ENCODE measurements at places on chromosomes 6 and 20.

DNA sequence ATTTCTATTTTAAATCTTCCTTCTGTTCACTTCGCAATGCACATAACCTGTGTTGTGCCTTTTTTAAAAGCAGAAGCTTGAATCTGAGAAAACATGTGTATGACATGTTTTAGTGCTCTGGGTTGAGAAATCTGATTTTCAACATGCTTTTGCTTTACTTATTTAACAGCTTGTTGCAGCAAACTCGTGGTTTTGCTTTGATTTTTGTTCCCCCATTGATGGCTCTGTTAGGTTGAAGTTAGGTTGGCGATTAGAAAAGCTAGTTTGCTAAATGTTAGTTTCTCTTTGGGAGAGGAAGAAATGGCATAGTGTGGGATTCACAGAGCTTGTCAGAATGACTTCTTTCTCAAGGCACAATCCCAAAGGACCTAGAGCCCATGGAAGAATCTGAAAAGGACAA, 170.8 kb downstream of the TMEM242 start:
- DNase-seq: no peak

DNA sequence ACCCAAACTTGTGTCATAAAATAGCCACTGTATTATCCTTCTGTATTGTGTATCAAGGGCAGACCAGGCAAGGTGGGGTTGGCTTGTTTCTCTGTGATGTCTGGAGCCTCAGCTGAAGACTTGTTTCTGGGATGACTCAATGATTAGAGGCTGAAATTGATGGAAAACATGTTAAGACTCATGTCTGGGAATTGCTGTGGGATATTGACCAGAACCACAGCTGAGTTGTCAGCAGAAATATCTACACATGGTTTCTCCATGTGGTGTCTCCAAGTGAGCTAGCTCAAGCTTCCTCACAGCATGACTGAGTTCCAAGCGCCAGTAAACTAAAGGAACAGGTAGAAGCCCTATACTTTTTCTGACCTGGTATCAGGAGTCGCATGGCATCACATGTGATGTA, 128.5 kb upstream of the SYNDIG1 start:
- DNase-seq: no peak

GRCh38 chr20:19361790-19362189, 149.3 kb downstream of the SLC24A3 start:
- no peak for DNase-seq

DNA sequence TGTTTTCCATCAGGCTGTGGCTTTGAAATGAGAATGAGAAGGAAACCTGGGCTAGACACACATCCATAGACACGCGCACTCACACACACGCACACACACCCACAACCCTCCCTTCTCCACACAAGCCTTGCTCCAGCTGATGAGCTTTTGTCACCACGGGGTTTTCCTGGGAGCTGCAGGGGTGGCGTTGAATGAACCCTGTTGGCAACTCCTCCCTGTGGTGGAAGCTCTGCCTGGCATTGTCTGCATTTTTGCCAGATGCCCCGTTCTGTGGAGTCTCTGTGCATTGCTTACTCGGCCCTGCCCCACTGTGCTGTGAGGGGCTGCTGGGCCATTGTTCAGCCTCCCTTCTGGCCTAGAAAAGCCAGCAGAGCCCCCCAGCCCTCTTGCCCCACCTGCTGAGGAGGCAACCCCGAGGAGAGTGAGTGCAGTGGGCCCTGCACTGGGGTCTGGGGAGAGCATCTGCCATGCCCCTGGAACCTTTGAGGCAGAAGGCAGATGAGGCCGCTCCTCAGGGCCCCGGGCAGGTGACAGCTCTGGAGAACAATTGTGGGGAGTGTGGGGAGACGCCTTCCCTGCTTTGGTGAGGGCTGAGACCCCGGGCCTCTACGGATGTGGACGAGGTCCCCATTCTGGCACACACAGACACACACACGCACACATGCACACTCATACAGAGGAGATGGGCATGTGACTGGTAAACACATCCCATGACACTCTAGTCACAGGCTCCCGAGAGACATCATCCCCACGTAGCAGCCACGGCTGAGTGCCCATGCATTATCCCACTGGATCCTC, 9.9 kb downstream of the ADIG start:
- DNase-seq: no peak

GRCh38 chr6:34059136-34059731, 86.7 kb downstream of the GRM4 start:
- DNase-seq: no peak

GRCh38 chr6:28220257-28221133, 4.6 kb upstream of the ZSCAN9 start:
- DNase-seq: no peak

- DNase-seq: no peak
Observed at GRCh38 chr20:46113113-46113470, 5.0 kb upstream of the CD40 start.

DNA sequence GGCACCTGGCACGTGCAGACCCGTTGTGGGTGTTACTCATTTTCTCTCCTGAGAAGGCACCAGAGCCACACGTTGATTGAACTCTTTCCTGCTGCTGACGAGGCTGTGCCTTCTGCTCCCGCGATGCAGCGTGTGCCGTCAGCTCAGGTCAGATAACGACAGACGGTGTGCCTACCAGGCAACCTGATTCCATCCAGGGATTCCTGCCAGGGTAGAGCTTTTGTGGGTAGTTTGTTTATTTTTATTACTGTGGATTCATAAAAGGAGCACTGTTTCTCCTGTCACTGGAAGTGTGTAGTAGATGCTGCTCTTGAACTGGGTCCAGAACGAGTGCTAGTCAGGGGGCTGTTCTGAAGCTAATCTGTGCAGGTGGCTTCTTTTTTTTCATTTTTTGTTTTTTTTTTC, 20.7 kb downstream of the PRPF6 start:
- DNase-seq: no peak

DNA sequence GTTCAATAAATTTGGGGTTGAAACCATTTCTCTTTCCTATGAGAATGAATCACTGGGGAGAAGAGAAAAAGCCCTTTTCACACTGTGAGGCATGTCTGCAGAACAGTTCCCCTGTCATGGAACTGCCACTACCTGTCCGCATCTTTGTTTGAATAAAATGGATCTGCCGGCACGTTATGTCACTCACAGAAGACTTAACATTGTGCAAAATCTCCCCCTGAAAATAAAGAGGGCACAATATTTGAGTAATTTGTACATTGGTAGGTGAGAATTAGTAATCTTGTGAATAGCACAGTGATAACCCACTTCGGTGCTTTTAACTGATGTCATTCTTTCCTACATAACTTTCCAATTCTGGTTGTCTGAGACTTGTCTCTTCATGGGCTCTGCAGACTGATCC, 804.0 kb downstream of the C6orf118 start:
- DNase-seq: no peak

- no peak for DNase-seq
Observed at GRCh38 chr6:43931201-43931600, 161.2 kb downstream of the VEGFA start.

DNA sequence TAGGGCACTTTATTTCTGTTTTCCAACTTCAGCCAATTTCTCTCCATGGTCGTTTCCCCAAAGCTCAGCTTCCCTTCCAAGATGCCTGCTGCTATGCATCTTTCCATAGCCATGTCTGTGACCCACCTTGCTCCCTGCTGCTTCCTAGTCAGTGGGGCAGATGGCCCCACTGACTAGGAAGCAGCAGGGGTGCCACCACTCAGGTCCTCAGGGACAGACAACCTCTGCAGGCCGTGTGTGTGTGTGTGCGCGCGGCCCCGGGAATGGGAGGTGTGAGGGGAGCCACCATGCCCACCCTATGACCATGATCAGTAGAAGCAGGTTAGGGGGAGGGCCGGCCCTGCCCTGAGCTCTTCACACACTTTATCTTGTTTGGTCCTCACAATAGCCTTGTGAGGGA, 2.7 kb upstream of the IP6K3 start:
- no peak for DNase-seq

DNA sequence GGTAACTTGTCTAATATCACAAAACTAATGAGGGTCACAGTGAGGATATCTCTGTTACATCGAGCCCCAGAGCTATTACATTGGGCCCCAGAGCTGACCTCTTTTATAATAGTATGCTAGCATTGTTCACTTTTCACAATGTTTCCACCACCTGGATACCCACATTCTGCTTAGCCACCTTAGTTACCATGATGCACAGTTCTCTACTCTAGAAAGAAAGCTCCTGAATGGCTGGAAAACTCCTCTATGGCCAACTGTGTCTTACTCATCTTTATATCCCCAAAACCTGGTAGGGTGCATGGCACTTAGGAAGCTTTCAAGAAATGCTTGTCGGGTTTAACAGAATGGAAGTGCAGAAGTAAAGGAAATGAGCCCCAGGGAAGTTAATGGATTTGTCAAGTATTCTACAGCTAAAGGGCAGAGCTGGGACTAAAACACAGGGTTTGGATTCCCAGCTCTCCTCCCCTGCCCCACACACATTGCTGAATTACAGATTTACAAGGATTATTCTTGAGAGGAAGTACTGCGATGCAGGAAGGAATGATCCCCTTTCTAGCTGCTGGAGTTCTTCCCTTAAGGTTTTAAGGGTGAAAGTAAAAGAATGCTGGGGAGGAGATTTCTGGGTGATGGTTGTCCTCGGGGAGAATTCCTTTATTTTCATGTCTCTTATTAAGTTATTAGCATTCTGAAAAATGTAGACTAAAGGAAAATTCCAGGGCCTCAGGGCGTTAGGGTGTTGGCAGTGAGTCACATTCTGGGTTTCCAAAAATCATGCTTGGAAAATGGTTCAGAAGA, 16.1 kb upstream of the HINT3 start:
- DNase-seq: no peak

DNA sequence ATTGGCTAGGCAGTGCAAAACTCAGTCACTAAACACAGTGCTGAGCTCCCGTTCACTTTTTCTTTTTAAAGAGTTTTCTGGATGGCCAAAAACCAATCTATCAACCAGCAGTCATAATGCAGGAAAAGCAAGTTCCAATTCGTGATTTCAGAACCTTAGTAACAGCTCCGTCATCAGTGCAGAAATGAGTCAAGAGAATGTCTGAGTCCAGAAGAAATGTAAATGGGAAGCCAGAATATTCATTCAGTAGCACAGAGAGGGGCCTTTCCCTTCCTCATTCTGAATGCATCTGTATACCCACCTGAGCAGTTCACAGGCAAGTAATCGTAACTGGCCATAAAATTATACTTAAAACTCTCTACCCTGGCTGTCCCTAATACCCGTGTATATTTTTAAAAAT, 20.4 kb downstream of the HUS1B start:
- DNase-seq: no peak

DNA sequence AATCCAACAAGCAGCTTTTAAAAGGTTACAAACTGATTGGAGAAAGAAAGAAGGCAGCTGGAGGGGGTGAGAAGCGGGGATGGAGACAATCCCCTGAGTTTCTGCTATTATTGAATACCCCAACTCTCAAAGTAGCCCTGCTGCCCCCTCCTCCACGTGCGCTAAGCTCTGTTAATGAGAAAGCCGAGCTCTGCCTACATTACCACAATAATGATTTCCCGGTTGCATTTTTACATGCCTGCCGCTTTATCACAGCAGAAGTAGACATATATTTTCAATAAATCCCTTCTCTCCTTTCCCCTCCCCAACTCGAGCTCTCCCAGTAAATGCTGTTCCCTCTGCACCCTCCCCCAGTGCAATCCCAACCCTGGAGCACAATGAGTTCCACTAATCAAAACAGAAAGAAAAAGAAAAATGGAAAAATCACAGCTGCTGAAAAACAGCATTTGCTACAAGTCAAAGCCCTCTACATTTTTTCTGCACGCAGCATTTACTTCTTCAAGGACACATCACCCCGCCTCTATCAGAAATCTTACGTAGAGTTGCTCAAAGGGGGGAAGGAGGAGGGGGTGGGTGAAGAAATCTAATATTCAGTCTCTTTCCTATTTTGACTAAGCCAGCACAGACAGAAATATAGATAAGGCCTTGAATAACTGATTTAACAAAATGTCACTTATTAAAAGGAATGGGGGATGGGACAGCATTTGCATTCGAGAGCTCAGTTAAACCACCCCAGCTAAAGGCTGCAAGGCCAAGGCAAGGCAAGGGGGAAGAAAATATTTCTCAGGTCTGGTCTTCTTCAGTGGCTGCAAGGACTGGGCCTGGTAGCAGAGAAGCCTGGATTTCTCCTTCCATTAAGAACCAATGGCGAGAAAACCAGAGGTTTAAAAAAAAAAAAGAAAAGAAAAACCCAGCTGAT, 10.7 kb downstream of the TRERF1 start:
- DNase-seq: no peak

DNA sequence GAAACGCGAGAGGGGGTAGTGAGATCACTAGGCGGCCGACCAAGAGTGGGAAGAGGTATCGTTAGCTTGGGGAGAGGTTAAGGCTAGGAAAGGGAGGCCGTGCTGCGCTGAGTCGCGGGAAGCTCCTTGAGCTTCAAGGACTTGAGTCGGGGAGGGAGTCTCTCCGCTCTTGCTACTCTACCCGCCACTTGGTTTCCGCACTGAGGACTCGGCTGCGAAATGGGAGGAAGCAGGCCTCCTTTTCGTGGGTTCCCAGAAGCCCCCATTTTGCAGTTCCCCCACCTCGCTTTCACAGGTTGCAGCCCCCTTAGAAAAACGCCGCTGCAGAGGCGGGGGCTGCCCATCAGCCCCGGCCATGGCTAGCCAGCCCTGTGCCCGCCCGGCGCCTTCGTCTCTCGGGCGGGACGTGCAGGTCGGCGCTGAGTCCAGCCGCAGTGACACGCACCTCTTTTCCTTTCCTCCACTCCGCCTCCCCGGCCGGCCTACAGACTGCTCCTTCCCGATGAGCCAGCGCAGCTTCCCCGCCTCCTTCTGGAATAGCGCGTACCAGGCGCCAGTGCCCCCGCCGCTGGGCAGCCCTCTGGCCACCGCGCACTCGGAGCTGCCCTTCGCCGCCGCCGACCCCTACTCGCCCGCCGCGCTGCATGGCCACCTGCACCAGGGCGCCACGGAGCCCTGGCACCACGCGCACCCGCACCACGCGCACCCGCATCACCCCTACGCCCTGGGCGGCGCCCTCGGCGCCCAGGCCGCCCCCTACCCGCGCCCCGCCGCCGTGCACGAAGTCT, 4.9 kb downstream of the VGLL2 start:
- no peak for DNase-seq

- DNase-seq: no peak
Observed at GRCh38 chr6:27112974-27113373, 134.5 kb upstream of the PRSS16 start.

DNA sequence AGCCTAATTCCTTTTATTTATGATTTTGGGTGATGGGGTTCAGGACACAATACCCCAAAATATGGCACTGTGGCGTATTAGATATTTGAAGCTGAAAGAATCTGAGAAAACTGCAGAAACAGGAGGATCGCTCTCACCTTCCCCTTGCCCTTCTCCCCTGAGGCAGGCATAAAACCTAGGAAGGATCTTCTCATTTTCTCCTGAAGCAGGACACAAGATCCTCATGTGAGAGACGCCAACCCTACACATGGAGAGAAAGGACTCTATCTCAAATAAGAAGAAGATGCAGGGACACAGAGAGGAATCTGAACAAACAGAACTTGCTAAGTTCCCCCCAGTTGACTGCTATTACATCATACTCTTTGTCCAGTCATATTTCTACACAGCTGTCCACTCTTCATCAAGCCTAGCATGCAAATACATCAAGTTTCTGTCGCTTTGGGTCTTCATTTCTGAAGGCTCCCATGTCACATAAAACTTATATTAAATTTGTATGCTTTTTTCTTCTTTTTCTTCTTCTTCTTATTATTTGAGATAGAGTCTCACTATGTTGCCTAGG, 109.0 kb downstream of the DTNBP1 start:
- DNase-seq: no peak

- DNase-seq: no peak
Observed at GRCh38 chr6:9977411-9977810, 437.5 kb downstream of the TFAP2A start.

GRCh38 chr6:79898076-79898475, 49.3 kb downstream of the ELOVL4 start:
- DNase-seq: no peak

GRCh38 chr20:25135031-25135430, 53.1 kb upstream of the VSX1 start:
- no peak for DNase-seq

Data from type B pancreatic cell (in vitro differentiated cells).